Heart left ventricle (tissue), 16 donors: ENCODE measurements at places on chromosomes 7 and 10. TPM values are rescaled to one million over a fixed set of nuclear protein-coding genes. Genes with fewer than 3 reads are reported as not detected.
A peak's percentile ranks its signal among the peaks of the same experiment; 100 is the strongest.

- DNase-seq, result no peak
Observed at GRCh38 chr10:128576943-128577670, 450.9 kb upstream of the MKI67 start.

DNA sequence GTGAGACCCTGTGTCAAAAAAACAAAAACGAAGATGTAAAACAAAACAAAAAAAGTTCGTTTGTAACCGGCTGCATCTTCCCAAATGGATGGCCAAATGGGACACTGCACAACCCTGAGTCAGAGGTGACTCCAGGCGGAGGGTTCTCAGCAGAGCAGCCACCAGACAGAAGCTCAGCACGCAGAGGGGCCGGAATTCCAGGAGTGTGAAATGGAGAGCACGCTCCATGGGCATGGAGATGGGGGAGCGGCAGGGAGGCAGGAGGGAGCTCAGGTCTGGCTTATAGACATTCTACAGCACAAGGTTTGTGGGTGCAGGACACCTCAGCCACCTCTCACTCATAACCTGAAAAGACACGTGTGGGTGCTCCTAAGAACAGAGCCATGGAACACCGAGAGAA lies 227.0 kb downstream of the MAD1L1 start:
- peak; percentile 14 for DNase-seq

- no peak for DNase-seq
Observed at GRCh38 chr7:80618096-80618495, 20.3 kb upstream of the CD36 start.

DNA sequence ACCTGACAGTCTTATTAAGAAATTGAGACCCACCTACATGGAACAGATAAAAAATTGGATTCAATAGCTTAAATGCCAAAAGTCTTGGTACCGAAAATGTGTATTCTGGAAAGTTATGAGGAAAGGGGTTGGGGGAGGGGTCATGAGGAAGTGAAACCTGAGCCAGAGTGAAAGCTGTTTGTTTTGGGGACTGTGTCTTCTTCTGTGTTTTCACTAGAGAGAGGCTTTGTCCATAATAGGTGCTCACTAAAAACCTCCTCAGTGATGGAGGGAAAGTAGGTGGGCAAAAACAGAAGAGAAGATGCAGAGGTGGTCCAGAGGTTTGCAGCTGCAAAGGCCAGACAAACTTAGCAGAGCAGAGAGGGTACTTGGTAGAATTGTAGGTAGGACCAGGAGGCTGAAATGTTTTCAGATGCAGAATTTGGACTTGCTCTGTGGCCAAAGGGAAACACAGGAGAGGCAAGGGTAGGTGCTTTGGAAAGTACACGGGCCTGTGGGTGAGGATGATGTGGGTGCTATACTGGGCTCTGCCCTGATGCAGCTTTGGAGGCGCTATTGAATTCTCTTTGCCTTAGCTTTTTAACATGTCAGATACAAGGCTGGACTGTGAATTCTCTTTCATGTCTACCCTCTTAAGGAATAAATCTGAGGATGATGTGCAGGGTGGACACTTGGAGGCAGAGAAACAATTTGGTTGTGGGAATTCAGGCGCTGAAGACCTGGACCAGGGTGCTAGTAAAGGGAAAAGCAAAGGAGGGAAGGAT lies 254.6 kb downstream of the PTEN start:
- DNase-seq, result no peak

ZNF853 gene
- total RNA-seq, result 15.3 TPM

NEUROD6 gene
- not detected for total RNA-seq
